NCI-H187 treated with DMSO at 0.1 percent for 48 hours (cell line): ENCODE measurements at places on chromosomes 2 and 18.

- DNase-seq: no peak
Observed at GRCh38 chr2:2870106-2870505, 507.5 kb downstream of the EIPR1 start.

DNA sequence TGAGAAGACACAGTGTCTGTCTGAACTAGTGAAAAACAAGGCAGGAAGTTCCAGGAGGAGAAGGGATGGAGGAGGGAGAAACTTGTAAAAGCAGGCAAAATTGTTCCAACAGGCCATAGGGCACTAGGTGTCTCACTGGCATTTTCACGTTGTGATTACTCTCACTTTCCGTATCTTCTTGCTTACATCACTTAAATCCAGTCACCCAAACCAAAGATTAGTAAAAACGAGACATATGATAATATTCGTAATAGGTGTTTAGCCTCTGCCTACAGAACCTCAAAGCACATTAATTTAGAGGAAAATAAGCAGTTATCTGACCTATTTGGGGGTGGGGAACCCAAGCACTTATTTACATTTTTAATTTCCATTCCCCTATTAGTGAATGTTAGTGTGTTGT lies 78.3 kb downstream of the POU3F3 start:
- DNase-seq: no peak

DNA sequence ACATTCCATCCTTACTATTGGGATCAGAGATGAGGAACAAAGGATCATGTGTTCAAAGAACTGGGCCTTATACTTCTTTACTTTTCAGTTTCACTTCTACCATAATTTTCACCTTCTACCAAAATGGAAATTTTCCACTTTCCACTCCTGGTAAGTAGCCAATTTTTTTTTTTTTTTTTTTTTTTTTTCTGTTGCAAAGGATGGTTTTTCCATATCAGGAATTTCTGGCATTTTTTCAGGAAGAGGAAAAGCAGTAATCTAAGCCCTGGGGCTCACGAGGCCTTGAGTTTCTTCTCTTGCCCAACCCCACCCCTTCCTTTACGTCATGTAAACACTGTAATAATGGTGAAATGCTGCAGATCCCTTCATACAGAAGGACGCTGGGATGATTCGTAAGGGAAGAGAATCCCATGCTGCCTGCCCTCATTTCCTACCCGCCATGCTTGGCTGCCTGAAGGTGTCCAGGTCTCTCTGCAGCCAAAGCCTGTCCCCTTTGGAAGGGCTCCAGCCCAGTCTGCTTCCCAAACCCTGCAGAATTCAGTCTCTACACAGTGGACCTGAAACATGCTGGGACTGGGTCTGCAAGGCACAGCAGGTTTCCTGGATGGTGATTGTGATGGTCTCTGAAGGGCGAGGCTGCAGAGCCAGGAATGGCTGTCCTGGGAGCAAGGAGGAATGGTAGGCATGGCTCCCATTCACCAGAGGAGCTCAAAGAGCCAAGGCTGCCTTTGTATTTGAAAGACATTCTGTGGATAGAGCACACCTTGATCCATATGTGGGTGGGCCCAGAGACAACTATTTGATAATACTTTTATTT lies 57.0 kb downstream of the EFR3B start:
- no peak for DNase-seq

DNA sequence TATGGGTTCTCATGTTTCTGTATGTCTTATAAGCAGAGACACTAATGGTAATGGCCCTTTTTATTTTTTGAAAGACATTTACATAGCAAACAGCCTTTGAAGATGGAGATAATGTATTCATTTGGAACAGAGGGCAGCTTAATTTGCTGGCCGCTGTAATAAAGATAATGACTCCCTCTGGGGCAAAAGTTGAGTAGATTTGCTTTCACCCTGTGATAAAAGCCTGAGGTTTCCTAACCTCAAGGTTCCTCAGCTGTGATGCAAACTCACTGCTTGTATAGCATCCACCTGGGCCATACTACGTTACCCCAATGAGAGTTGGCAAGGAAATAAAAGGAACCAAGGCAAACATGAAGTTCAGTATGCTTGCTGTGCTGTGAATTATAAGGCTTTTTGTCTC lies 54.8 kb downstream of the TEX51 start:
- DNase-seq: no peak

- DNase-seq: no peak
Observed at GRCh38 chr2:181140414-181140813, 160.0 kb downstream of the UBE2E3 start.

DNA sequence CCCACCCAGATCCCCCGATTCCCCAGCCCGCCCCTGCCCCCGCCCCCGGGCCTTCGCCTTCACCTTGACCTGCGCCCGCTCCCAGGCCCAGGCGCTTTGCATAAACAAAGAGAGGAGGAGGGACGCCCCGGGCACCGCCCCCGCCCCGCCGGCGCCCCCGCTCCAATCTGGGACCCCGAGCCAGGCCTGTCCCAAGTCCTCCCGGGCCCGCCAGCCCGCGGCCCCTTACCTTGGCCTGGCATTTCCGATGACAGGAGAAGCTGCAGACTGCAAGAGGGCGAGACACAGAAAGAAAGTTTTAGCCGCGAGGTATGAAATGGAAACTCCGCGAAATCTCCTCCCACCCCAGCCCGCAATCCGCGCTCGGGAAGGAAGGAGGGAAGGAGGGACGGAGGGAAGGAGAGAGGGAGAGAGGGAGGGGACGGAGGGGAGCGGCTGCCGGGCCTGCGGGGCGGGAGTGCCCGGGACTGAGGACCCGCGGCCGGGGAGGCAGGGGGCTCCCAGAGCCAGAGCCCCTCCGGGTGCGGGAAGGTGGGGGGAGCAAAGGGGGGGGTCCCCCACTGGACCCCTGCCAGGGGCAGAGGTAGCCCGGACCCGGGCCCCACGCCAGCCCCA lies 24.2 kb downstream of the TNS1 start:
- DNase-seq: no peak

- no peak for DNase-seq
Observed at GRCh38 chr2:229943770-229944449, 21.6 kb downstream of the FBXO36 start.

GRCh38 chr2:223870840-223871611 lies 33.6 kb upstream of the AP1S3 start:
- no peak for DNase-seq

DNA sequence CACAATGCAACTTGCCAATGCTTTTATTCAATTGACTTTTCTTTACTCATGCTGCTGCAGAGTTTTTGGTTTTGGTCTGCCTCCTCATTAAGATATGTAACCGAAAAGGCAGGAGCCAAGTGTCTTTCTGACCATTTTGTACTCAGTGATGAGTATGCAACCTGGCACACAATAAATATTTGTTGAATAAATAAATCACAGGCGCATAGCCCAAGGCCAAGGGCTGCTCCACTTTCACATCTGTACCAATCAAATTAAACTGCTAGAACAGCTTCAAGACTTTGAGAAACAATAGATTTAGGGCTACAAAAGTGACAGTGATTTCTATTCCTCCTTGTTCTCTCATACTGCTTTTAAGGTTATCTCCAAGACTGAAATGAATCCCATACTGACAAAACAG lies 828.2 kb downstream of the RNF144A start:
- no peak for DNase-seq

DNA sequence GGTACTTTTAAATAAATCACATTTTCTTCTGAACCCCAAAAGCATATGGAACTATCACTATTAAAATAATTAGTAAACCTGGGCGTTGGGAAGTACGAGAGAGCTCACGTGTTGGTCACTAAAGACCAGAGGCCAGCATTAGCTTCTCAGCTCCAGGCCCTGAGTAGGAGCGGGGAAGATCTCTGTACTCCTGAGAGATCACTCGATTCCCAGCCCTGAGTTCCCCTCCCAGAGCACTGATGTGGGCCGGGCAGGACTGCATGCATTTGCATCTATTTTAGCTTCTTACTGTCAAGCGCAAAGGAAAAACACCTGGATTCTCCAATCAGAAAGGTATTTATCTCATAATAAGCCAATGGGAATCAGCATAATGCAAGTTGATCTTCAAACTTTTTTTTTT lies 6.2 kb downstream of the PXDN start:
- DNase-seq: no peak

DNA sequence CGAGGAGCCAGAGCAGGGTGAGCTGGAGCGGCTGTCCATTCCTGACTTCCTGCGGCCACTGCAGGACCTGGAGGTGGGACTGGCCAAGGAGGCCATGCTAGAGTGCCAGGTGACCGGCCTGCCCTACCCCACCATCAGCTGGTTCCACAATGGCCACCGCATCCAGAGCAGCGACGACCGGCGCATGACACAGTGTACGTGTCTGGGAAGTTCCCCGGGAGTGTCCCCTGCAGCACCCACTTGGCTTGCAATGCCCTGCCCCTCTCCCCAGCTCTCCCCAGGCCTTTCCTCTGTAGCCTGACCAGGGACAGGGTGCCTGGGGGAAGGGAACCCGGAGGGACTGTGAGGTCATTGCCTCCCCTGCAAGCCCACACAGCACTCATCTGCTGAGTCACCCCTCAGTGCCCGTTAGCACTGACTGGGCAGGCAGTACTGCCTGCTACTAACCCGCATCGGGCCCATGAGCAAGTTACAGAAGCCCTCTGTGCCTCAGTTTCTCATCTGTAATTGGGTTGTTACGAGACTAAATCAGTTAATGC lies 29.4 kb upstream of the GMPPA start:
- no peak for DNase-seq

DNA sequence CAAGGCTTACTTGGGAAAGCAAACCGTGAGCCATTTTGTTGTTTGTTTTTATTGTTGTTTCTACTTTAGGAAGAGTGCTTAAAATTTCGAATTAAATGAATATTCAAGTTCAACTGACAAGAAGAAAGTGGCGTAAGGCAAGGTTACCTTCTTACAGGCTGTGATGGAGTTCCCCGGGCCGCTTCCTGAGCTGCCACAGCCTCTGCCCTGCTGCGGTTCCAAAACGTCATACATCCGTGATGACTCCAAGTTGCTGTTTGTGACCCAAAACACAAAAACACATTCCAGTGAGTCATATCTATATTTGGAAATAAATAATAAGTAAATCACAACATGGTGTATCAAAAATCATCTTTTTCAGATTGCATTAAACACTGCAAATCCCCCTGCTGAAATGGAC lies 49.7 kb downstream of the SPHKAP start:
- no peak for DNase-seq

DNA sequence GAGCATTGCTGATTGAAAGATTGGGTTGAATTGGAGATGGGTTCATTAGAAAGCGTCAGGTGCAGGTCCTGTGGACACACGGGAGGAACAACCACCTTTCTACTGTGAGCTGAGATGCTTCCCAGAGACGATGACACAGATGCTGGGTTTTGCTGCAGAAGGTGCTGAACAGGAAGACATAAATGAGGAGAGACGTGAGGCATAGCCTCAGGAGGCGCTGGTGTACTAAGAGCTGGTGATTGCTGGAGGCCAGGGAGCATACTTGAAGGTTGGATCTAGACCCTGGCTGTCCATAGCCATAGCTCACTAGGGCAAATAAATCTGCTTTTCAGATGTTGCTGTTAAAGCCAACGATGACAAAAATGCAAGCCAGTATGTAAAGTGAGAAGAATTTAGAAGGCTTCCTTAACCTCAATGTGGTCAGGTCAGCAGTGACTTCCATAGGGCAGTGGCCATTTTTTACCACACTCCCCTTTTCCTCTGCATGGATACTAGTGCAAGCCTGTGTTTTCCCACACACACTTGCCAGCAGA lies 153.7 kb downstream of the SOX11 start:
- DNase-seq: no peak

DNA sequence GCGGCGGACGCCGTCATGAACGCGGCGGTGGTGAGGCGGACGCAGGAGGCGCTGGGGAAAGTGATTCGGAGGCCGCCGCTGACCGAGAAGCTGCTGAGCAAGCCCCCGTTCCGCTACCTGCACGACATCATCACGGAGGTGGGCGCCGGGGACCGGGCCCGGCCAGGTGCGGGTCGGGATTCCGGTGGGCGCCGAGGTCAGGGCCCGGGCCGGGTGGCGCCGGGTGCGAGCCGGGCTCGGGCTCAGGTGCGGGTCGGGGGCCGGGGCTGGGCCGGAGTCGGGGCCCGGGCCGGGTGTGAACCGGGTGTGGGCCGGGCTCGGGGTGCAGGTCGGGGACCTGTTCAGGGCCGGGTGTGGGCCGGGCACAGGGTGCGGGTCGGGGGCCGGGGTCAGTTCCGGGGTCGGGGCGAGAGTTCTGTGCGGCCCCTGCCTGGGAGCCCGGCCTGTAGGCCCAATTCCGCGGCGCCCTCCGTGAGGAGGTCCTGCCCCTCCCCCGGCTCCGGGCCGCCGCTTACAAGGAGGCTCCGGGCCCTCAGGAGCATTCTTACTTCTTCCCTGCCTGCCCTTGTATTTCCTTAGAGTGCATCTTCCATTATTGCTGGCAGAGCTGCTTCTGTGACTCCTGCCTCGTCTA lies 447 bp downstream of the TRAF3IP1 start:
- DNase-seq: no peak

DNA sequence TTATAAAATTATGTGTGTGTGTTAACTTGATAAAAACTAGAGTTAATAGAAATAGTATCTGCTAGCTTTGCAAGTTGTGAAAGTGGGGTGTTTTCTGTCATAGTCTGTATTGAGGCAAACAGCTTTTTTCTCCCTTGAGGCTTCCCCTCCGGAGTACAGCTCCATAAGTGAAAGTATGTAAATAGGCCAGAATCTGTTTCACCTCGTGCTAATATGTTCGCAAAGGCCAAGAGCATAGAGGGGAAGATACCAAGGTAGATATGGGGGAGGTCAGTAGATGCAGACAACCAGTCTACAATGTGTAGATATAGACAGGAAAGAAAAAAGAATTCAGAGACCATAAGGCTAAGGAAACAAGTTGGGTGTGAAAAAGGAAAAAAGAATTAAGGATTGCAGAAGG lies 72.9 kb downstream of the PTRHD1 start:
- DNase-seq: no peak
